ENCODE measurements at places on chromosomes 13 and 19.

- DNase-seq: no peak
Measured at GRCh38 chr13:47004540-47004939, 107.7 kb upstream of the HTR2A start.

DNA sequence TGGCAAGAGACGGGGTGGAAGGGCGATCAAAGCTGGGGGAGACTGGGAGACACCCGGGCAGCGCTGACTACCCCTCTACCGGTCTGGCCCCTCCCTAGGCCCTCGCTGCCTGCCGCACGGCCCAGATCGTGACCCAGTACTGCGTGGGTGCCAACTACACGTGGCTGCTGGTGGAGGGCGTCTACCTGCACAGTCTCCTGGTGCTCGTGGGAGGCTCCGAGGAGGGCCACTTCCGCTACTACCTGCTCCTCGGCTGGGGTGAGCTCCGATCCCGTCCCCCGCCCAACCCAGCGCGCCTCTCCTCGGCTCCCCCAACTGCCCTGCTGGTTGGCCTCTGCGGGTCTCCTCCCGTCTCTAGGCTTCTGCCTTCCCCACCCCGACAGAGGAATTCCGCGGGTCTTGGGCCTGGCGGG, 8.8 kb downstream of the GIPR start:
- DNase-seq: no peak

DNA sequence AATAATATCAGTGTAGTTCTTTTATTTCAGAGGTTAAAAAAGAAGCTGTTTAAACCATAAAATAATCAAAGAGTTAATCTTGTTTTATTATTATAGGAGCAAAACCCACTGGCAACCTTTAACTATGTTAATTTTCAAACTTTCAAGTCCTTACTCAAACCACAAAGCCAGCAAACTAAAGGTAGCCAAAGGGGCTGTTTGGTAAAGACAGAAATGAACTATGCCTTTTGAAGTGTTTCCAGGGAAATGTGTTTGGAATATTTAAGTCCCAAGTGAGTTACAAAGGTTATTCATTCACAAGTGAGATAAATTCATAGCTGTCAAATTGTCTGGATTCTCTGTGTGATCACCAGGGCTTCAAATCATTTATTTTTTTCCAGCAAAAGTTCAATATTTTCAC, 264.7 kb downstream of the MZT1 start:
- DNase-seq: no peak

DNA sequence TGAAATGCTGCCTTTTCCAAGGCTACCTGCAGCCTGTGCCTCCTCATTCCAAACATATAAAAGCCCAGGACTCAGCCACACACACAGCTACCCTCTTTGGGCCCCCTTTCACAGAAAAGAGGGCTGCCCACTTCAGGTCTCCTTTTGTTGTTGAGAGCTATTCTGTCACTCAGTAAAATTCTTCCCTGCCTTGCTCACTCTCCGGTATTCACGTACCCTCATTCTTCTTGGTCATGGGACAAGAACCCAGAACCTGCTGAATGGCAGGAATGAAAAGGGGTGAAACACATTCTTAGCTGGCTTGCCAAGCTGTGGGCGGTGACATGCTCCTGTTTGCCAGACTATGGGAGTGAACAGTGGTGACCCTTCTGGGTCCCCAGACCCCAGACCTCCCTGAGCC, 338.0 kb upstream of the ATXN8OS start:
- no peak for DNase-seq

GRCh38 chr13:33662392-33662791, 155.6 kb upstream of the RFC3 start:
- no peak for DNase-seq

GRCh38 chr13:60931858-60932546, 483.6 kb downstream of the PCDH20 start:
- DNase-seq: no peak

DNA sequence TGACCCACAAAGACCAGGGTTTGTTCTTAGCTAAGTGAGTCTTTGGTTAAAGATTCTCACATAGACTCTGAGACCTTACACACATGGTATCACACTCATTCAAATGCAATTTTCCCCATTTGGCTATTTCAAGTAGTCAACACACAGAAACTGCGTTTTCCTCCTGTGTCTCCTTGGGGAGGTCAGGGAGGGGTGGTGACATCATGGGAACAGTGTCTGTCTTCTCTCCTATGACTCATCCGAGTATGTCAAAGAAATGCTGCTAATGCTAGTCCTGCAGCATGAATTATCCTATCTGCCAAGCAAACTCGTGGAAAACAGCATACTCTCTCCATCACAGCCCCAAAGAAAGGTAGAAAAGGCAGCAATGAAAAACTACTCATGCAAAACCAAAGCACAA, 100.2 kb downstream of the ENOX1 start:
- no peak for DNase-seq
